ENCODE measurements at places on chromosomes 3 and 15.

DNA sequence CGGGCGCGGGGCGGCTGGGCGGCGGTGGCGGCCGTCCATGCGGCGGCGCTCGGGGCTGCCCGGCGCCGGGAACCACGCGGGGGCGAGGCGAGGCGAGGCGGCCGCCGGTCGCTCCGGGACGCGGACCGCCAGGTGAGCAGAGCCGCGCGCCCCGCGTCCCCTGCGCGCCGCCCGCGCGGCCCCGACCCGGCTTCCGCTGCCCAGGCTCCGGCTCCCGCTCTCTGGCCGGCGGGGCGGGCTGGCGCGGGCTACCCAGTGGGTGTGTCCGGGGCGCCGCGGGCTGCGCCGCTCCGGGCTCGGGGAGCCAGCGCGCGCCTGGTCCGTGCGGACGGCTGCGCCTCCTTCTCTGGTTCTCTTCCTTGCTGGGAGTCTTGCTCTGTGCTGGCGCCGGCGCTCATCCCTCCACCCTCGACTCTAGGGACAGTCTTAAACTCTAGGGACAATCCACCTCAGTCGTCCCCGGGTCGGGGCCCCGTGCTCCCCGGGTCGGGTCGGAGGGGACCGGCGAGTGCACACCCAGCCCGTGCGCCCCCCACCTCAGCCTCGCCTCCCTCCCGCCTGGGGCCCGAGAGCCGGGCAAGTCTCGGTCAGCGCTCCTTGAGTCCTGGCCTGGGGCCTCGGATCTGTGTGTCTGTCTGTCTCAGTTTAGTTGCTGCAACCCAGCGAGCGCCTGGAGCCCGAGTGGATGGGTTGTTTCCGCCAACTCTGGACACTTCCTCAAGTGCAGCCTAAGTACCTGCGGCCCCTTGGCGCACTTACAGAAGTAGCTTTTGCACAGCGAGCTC is 488 bp downstream of the THSD4 start:
- DNase-seq, result no peak

- DNase-seq, result no peak
Observed at GRCh38 chr15:84987949-84988624, 6.4 kb downstream of the PDE8A start.

DNA sequence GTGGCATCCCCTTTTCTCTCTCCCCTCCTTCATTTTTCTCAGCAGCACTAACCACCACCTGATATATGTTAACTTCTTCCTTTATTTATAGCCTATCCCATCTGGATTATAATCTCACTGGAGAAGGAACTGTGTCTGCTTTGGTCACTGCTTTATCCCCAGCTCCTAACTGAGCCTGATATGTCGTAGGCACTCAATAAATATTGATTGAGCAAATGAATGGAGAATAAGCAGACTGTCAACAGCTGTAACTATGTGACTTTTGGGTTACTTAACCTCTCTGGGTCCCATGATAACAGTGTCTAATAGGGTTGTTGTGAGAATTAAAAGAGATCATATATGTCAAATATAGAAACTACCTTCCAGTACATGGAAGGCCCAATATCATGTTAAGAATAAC is 127.9 kb downstream of the MECOM start:
- DNase-seq, result no peak

- no peak for DNase-seq
Observed at GRCh38 chr3:167684388-167684993, 30.7 kb upstream of the WDR49 start.

GRCh38 chr15:61721418-61721817 is 338.8 kb downstream of the VPS13C start:
- no peak for DNase-seq

GRCh38 chr15:66270932-66271331 is 17.4 kb upstream of the MEGF11 start:
- DNase-seq, result no peak

- no peak for DNase-seq
Observed at GRCh38 chr3:74789111-74789510, 174.7 kb upstream of the CNTN3 start.

GRCh38 chr15:89141885-89142284 is 53.6 kb downstream of the ABHD2 start:
- no peak for DNase-seq

DNA sequence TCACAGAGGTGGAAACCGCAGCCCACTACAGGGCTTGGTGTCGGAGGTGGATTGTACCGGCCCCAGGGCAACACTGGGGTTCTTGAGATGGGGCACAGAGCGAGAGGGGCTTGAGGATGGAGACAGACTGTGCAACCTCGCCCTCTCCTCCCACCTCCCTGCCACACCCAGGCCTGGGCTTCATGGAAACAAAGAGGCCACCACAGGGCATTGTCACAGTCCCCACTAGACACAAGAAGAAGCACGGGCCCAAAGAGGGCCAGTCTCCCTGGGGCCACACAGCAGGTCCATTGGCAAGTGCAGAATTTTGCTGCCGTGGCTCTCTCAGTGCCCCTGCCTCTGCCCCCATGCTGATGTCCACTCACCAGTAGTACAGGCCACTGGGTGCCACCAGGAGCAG is 4.1 kb upstream of the CALML4 start:
- no peak for DNase-seq

DNA sequence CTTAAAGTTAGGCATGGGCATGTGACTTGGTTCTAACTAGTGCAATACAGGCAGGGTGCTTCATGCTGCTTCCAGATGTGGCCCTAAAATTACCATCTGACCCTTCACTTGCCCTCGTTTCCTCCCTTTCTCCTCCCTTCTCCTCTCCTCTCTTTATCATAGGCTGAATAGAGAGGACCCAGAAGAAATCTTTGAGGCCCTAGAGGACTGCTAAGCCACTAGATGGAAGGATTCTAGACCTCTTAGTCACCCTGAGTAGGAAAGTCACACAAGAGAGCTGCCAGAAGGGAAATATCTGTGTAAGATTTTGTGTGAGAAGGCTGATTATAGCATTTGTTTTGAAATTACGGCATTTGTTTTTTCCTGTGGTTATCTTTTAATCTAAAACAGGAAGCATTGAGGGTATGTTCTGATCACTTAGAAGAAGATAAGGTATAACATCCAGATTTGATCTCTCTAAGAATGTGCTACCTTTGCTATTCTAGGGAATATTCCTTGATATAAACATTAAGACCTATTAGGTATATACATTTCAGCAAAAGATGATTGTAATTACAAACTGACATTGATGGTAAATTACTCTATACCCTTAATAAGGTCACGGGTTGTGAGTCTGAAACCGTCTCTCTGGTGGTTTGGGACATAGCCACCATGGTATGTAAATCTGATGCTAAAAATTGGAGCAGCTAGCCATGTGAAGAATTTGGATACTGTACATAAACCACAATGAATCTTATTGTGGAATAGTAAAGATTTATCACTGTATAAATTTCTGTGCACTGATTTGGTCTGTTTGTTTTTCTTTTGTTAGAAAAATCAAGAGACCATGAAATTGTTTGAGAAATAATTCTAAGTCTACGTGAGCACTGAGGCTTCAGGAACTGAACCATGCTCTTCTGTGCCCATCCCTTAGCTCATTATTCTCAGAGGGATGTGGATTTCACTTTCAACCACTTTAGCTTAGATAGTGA is 84.1 kb downstream of the TP63 start:
- DNase-seq, result no peak

DNA sequence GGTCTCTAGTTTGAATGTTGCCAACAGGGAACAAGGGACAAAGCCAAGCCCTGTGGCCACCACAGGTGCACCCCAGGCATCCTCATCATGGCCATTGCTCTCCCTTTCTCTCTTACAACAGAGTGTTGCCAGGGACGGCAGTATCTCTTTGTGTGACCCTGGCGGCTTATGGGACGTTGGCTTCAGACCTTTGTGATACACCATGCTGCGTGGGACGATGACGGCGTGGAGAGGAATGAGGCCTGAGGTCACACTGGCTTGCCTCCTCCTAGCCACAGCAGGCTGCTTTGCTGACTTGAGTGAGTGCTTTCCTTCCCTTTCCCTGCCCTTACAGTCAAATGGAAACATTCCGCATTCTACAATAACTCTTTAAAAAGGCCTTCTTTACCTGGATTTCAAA is 38.2 kb downstream of the BOC start:
- no peak for DNase-seq

- no peak for DNase-seq
Observed at GRCh38 chr3:140571836-140572235, 106.0 kb upstream of the TRIM42 start.

DNA sequence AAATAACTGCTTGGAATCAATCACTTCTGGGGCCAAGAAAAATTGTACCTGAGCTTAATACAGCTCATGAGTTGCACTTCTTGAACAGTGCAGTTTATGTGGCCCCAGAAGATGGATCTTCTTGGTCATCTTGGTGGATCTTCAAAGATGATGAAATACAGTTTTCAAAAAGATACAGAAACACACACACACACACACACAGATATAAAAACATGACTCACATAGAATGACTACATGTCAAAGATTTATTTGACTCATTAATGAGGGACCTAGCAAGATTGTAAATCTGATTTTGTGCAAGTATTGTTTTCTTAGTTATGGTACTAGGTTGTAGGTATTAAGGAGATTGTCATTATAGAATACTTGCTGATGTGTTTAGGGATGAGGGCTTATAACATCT is 32.6 kb downstream of the PDCD6IP start:
- no peak for DNase-seq

DNA sequence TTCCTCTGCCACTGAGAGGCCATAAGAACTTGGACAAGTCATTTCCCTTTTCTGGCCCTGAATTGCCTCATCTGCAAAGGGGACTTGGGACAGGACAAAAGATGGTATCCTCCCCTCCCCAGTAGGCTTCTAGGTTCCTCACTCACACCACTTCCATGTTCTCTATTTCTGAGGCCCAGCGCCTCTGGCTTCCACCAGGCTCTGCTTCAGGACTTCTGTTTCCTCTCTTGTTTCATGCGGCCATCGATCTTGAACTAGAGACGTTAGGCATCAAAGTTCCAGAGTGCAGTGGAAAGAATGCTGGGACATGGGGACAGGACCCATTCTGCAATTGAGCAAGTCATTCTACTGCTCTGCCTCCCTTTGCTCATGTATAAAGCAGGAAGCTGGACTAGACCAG is 1.7 kb downstream of the TM4SF4 start:
- DNase-seq, result no peak

- DNase-seq, result no peak
Observed at GRCh38 chr3:5332270-5332956, 144.9 kb downstream of the EDEM1 start.

GRCh38 chr3:194382892-194383223 is 13.3 kb upstream of the LRRC15 start:
- no peak for DNase-seq

- DNase-seq, result no peak
Observed at GRCh38 chr3:105369500-105370371, 3.0 kb downstream of the ALCAM start.

DNA sequence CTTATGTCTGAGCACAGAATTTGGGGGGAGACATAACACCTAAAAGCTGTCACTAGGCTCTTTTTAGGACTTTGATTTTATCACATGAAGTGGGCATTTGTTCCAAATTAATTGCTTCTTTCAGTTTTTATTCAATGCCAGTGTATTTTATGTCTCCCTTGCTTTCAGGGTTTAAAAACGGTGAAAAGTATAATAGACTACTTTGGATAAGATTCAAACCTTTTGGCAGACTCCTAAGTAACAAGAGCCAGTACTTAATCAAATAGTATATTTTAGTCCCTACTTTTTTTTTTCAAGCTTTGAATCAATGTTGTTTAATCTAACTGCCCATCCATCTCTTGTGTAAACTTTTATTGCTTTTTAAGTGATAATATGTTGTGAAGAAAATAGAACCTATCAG is 847.2 kb upstream of the DPPA4 start:
- no peak for DNase-seq

DNA sequence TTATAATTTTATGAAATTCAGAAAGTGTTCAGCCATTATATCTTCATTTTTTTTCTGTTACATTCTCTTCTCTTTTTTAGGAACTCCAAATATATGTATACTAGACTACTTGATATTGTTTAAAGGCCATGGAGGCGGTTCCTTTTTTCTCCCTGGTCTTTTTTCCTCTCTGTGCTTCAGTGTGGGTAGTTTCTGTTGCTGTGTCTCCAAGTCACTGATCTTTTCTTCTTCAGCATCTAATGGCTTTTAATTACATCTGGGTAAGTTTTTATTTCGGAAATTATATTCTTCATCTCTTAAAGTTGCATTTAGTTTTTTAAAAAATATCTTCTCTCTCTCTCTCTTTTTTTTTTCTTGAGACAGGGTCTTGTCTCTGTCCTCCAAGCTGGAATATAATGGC is 8.9 kb downstream of the PIGX start:
- no peak for DNase-seq

- no peak for DNase-seq
Observed at GRCh38 chr3:120498556-120499346, 48.0 kb upstream of the FSTL1 start.

- no peak for DNase-seq
Observed at GRCh38 chr3:129702934-129703712, 96.6 kb upstream of the PLXND1 start.

DNA sequence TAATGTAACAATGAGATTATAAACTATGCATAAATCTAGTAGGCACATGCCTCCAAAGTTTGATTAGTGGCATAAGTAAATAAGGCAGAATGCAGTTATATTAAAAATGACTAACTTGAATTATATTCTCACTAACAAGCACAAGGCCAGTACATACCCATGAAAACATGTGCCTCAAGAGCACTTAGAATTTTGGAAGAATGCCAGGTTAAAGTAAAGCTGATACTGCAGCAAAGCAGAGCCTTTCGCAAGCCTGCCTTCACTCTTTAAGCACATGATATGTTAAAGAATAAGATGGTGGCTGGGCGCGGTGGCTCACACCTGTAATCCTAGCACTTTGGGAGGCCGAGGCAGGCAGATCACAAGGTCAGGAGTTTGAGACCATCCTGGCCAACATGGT is 49.0 kb downstream of the KBTBD12 start:
- DNase-seq, result no peak

DNA sequence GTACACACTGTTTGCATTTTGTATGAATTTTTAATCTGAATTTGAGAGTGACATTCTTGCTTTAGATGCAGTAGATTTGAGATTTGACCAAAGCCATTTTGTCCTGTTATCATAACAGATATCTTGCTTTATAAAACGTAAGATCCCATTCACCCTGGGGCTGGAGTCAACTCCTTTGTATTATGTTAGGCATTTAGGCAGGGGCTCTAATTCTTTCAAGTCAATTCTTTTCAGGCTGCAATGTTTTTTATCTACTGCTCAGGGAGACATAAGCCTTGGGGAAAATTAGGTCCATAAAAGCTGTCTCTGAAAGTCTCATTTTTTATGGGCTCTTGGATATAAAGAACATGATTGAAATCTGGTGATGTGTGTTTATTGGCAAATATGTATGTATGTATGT is 53.0 kb upstream of the CADPS start:
- DNase-seq, result no peak

- no peak for DNase-seq
Observed at GRCh38 chr3:54954521-54954920, 26.7 kb upstream of the LRTM1 start.

- no peak for DNase-seq
Observed at GRCh38 chr3:147213633-147214032, 192.7 kb downstream of the ZIC4 start.

GRCh38 chr15:100780208-100780800 is 99.3 kb upstream of the ALDH1A3 start:
- DNase-seq, result no peak

DNA sequence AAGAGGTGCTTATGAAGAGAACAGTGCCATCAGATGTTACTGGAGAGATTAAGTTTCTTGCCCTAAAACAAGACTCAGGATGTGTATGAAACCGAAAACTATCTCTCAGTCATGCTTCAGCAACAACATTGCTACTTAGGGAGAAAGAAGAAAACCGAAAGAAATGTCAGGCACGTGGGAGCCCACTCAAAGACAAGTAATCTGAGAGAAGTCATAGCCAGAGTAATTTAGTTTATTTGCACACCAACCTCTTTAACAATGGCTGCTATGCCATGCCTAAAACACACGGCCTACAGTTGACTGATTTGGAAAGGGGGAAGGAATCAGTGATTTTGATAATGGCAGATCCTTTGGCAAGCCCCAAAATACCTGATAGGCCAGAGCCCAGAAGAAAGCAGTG is 162.9 kb downstream of the TIGIT start:
- no peak for DNase-seq

Data from stimulated activated CD8-positive, alpha-beta memory T cell treated with anti-CD3 and anti-CD28 coated beads, Interleukin-4, amount 100 ng/mL, for 1 hour (primary cell).